Myocyte (in vitro differentiated cells): ENCODE measurements at places on chromosomes 3 and 15. TPM values are rescaled to one million over a fixed set of nuclear protein-coding genes. Genes with fewer than 3 reads are reported as not detected.

DNA sequence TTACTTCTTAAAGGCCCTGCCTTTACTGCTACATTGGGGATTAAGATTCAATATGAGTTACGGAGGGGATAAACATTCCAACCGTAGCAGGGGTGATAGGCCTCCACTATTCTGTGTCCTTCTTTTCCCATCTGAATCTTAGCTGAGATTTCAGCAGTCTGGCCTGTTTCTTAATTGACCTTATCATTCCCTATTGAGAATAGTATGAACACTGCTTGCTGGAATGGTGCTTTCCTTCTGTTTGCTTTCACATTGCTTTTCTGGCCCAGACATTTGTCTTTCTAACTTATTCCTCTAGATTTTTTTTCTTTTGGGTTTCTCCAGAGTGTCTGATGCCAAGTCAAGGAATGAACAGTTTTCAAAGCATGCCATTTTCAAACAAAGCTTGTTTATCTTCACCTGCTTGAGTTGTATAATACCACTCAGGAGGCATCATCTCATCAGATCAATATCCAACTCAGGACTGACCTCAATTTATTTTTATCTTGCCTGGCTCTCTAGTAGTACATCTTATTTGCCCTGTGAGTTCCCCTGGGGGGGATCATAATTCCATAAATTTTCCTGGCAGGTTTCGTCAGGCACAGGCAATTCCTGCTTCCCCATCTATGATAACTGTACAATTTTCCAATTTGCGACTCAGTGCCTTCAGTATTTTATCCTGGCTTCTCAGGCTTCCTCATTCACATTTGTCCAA, 161.1 kb upstream of the STT3B start:
- DNase-seq: no peak

DNA sequence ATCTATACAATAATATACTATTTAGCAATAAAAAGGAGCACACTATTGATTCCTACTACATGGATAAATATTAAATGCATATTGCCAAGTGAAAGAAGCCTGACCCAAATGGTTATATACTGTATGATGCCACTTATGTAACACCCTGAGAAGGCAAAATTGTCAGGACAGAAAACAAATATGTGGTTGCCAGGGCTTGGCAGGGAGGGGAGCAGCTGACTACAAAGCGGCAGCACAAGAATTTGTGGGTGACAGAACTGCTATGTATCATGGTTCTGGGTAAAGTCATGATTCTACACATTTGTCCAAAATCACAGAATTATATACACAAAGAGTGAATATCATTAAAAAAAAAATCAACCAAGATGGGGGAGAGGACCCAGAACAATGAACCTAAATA, 22.5 kb downstream of the TBC1D2B start:
- no peak for DNase-seq

DNA sequence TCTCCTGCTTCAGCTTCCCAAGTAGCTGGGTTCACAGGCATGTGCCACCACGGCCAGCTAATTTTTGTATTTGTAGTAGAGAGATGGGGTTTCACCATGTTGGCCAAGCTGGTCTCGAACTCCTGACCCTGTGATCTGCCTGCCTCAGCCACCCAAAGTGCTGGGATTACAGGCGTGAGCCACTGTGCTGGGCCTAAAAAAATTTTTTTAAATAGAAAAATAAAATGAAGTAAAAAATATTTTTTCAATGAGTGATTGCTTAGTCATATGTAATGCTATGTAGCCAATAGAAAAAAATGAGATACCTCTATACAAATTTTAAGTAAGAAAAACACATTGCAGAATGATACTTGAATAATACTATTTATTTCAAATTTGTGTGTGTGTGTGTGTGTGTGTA, 27.9 kb upstream of the SLC30A4 start:
- DNase-seq: no peak

DNA sequence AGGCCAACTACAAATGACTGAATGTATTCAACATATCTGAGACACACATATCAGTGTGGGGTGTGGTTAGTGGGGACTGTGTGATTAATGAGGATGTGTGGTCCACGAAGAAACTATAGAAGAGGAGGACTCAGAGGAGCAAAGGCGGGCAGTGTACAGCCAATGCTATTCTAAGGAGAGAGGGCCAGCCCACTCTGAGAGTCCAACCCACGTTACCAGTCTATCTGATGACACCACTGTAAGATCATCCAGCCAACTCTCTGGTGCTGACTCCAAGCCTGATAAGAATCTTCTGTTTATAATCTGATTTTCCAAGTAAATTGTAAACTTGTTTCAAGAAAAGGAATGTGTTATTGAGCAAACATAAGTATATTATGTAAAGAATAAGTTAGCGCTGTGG, 47.2 kb downstream of the MCF2L2 start:
- no peak for DNase-seq

GRCh38 chr3:123236902-123237301, 35.2 kb downstream of the SEC22A start:
- DNase-seq: no peak

- no peak for DNase-seq
Observed at GRCh38 chr15:41968701-41969100, 3.7 kb downstream of the EHD4 start.

DNA sequence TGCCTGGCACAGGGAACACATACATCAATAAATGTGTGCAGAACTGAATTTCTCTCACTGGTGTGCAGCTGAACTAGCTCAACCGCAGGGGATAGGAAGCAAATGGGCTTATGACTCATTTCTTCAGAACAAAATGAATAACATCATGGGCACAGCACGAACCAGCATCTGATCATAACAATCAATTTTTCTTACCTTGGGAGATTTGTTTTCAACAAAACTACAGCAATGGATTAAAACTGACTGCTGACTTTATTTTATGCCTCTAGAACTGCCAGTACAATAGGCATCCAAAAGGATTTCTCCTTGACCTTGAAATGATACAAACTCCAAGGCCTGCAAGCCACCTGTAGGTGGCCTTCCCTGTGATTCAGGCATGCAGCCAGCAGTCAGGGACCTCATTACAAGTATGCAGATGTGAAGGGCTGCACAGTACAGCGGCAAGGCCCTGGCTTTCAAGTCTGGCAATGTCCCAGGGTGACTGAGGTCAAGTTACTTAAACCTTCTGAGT, 26.1 kb downstream of the TAMM41 start:
- DNase-seq: peak; percentile 18

GRCh38 chr3:11306817-11307589, 34.8 kb downstream of the ATG7 start:
- DNase-seq: peak; percentile 33

The GHRL gene
- not detected in 2 replicates for total RNA-seq

The SLC12A1 gene
- total RNA-seq: not detected in 2 replicates

The MORC1 gene
- total RNA-seq: not detected in 2 replicates

The GOLGA6L9 gene
- 1.5 and 1.6 TPM in 2 replicates for total RNA-seq

The PRR20G gene
- total RNA-seq: not detected in 2 replicates

The DNASE1L3 gene
- not detected in 2 replicates for total RNA-seq

The TMEM207 gene
- not detected in 2 replicates for total RNA-seq
